Stomach (tissue), 19 donors: ENCODE measurements at places on chromosomes 16 and 17. TPM values are rescaled to one million over a fixed set of nuclear protein-coding genes. Genes with fewer than 3 reads are reported as not detected.

GRCh38 chr16:1678500-1679098, 520 bp downstream of the JPT2 start:
- DNase-seq: peak; percentile 50

- DNase-seq: no peak
Measured at GRCh38 chr17:13812350-13812749, 210.6 kb upstream of the HS3ST3A1 start.

DNA sequence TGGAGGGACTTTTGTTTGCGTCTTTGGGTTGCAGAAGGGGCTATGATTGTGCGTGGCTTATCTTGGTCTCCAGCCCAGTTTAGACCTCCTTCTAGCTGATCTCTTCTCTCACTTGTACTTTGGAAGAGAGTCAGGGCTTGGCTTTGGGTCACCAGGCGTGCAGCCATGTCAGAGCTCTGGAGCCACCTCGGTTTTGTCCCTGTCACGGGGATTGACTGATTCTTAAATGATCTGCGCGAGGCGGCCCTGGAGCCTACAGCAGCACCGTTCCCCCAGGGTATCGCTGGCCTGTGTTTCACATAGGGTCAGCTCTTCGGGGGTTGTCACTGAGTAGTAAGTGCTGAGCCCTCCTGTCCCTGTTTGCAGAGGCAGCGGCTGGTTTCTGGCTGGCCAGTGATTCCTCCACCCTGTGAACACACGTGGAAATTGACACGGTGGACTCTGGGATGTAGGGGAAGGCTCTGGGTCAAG, 209.8 kb upstream of the CHMP6 start:
- DNase-seq: no peak

DNA sequence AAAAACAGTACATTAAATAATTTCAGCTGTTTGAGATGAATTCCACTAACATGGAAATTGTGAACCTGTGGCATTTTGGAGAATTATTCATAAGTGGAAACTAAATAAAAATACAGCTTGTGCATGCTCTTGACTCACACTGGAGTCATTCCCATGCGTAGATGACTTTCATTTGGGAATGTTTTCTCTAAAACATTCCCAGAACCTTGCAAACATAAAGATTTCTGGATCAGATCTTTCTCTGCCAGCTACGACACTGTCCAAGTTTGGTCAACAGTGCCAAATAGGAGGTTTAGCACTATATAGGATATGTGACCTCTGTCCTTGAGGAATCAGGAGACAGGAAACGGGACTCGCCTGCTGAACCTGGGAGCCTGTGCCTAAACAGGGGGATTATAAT, 400.9 kb downstream of the SLC39A11 start:
- DNase-seq: no peak

- DNase-seq: no peak
Measured at GRCh38 chr16:51719376-51719775, 568.3 kb upstream of the SALL1 start.

- no peak for DNase-seq
Measured at GRCh38 chr16:70594569-70594968, 51.8 kb upstream of the IL34 start.

DNA sequence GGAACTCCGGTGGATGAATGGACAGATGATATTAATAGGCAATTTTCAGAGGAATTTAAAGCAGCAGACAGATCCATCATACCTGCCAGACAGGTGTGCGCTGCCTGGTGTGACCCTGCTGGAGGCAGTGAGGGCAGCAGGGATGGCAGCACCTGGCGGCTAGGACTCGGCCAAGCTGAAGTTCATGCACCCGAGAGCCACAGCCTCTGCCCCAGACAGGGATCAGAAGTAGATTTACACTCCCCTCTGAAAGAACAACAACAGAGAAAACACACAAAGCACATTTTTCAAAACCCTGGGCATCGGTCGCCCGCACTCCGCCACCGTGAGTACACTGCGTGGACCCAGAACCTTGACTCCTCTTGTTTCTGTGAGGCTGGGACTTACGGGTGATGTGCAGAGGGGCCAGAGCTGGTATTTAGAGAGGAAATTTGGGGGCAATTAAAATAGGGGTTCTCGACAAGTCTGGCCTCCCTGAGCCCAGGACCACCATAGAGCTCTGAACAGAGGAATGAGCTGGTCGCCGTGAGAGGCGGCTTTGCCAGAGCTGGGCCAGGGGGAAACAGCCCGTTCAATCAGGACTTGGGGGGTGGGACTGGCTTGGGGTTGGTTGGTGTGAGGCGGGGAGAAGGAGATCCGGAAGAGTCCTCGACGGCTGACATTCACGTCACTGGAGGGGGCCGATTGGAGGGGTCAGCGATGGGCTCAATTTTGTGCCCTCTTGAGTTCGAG, 101.0 kb downstream of the METRNL start:
- DNase-seq: no peak

- DNase-seq: peak; percentile 87
Measured at GRCh38 chr16:56667581-56668571, at the start of gene MT1G. Gene MT1G (minus strand): TSS chr16:56668065. CDS start chr16:56667993, 72 bp downstream.

GRCh38 chr16:66416939-66417700, 10.0 kb upstream of the BEAN1 start:
- DNase-seq: no peak

DNA sequence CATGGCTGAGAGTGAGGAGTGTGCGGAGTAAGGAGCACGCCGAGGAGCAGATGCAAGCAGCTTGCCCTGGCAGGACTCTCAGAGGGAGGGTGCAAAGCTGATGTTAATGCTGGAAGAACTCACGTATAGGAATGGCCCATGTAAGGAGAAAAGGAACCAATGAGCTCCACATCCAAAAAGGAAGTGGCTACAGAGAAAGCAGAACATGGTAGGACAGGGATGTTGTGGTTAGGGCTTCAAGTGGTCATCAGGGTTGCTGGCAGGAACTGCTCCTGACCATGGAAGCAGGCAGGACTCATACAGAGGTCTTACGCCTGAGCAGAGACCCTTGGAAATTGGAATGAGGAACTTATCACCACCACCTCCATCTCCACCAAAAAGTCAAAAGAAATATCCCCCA, 5.2 kb downstream of the MYO1D start:
- DNase-seq: no peak

- no peak for DNase-seq
Measured at GRCh38 chr16:86620184-86620583, 41.8 kb downstream of the FOXL1 start.

DNA sequence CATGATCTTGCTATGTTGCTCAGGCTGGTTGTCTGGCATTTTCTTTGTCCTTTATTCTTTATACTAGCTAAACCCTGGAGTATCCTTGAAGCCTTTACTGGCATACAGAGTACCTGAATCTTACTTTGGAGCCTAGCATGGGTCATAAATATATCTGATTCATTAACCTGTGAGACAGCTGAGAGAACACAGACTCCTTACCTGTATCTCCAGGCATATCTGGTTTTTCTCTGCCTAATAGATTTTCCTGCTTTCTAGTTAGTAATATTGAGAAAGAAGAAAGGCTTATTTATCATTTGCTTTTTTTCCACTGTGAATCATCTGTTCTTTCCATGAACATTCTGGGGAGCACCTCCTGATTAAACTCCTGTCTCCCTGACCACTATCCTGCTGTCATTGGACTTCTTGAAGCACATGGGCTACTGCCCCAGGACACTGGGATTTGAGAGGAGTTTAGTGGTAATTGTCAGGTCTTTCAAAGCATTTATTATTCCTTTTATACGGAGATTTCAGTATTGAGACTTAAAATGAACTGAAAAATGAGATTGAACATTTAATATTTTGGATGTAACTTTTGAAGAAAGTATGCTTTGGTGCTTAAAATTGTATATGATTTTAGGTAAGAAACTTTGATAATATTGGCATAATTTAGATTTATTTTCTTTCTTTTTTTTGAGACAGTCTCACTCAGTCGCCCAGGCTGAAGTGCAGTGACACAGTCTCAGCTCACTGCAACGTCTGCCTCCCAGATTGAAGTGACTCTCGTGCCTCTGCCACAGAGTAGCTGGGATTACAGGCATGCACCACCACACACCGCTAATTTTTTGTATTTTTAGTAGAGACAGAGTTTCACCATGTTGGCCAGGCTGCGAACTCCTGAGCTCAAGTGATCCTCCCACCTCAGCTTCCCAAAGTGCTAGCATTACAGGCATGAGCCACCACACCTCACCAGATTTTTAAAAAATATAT, 8.6 kb downstream of the PDP2 start:
- DNase-seq: no peak

GRCh38 chr17:2967515-2967914, 95.9 kb downstream of the OR1D5 start:
- DNase-seq: no peak

- no peak for DNase-seq
Measured at GRCh38 chr16:89536371-89536770, 24.1 kb upstream of the RPL13 start.

- no peak for DNase-seq
Measured at GRCh38 chr17:40604327-40605080, 39.2 kb upstream of the CCR7 start.

GRCh38 chr17:80191865-80192661, 22.2 kb downstream of the CARD14 start:
- no peak for DNase-seq

GRCh38 chr17:29149431-29150064, 30.6 kb downstream of the MYO18A start:
- DNase-seq: peak; percentile 61

DNA sequence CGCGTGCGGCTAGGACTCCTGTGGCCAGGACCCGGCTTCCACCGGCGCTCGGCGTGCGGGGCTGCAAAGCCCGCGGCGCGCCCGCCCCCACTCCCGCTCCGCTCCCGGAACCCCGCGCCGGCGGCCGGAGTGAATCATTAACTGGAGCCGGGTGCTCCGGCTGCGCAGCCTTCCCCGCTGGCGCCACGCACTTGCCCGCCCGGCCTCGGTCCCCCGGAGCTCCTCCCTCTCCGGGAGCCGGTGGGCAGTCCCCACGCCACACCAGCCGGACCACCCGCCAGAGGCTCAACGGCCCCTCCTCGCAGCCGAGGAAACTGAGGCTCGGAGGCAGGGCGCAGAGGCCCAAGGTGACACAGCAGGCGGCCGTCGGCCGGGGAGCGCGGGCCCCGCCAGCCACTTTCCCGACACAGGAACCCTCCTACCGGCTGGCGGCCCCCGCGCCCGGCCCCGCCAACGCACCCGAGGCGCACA, 580 bp downstream of the BCAR1 start:
- peak; percentile 91 for DNase-seq

DNA sequence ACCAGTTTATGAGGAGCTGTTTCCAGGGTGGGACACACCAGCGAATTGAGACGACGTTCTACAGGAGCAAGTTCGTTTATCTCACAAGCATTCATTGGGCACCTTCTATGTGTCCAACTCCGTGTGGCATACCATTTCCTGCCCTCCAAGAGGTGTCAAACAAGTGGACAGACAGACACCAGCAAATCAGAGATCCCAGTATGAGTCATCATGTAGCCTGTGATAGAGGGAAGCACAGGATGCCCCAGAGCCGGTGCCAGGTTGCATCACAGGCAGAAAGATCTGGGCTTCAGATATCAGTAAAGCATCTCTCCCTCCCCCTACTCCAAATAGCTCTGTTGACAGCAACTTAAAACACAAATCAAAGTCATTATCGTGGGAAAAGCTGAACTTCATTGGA, 31.8 kb upstream of the MAF start:
- DNase-seq: no peak

Gene SOST
- total RNA-seq: not detected

Gene YPEL2
- 27.2 TPM for total RNA-seq

Gene ARL17B
- 90.6 TPM for total RNA-seq

Gene KRTAP3-2
- total RNA-seq: not detected

Gene VMO1
- total RNA-seq: not detected

Gene MMP2
- 206 TPM for total RNA-seq

Gene ZNF469
- 6.2 TPM for total RNA-seq

Gene NFATC2IP
- total RNA-seq: 22.8 TPM

Gene SETD6
- total RNA-seq: 209 TPM

Gene PDILT
- 0.37 TPM for total RNA-seq

Gene SMIM22
- 38.2 TPM for total RNA-seq

Gene ADORA2B
- 0.72 TPM for total RNA-seq

Gene G6PC1
- not detected for total RNA-seq

Gene CFAP97D1
- not detected for total RNA-seq

Gene EVI2A
- total RNA-seq: 4.5 TPM

Gene CNGB1
- not detected for total RNA-seq

Gene PHKG2
- 46.9 TPM for total RNA-seq

Gene HEATR9
- total RNA-seq: not detected

Gene CD300C
- total RNA-seq: 1.6 TPM

Gene CD19
- total RNA-seq: not detected

Gene ZPBP2
- not detected for total RNA-seq
